ENCODE measurements at places on chromosomes 1 and 21.

GRCh38 chr1:172279939-172280636 is 140.4 kb upstream of the C1orf105 start:
- H3K4me3 ChIP-seq, result no peak overlapping the region
- no peak for DNase-seq
- no peaks in the 10 kb centered on the region for H3K36me3 ChIP-seq
- H3K27ac ChIP-seq, result no peak overlapping the region
- no peaks in the 10 kb centered on the region for H3K27me3 ChIP-seq
- peaks cover 2% of the 10 kb centered on the region for H3K4me1 ChIP-seq

GRCh38 chr21:38800046-38800758 is 5.5 kb upstream of the ETS2 start:
- no peak for DNase-seq
- peaks cover 12% of the 10 kb centered on the region for H3K4me1 ChIP-seq
- no peak overlapping the region for H3K4me3 ChIP-seq
- H3K27me3 ChIP-seq, result no peaks in the 10 kb centered on the region
- H3K36me3 ChIP-seq, result no peaks in the 10 kb centered on the region

- no peak overlapping the region for H3K27ac ChIP-seq
- H3K4me1 ChIP-seq, result no peaks in the 10 kb centered on the region
- no peak overlapping the region for H3K4me3 ChIP-seq
- H3K27me3 ChIP-seq, result peaks cover 49% of the 10 kb centered on the region
- H3K36me3 ChIP-seq, result no peaks in the 10 kb centered on the region
Measured at GRCh38 chr21:33157303-33157702, 72.4 kb upstream of the IFNAR2 start.

DNA sequence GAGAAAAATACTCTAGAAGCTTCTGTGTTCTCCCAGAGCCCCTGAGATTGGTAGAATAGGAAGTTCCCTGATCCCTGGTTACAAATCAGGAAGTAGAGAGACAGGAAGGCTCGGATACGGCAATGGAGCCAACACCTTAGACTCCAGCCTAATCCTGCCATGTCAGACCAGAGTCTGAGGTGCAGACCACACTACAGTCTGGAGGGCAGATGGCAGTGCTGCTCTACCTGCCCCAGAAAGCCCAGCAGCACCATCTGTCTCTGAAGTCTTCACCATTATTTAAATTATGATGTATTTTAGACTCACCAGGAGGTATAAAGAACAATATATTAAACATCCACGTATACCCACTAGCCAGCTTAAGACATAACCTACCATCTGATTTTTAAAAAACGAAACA is 93.0 kb downstream of the MTR start:
- no peak overlapping the region for H3K4me3 ChIP-seq
- no peak for DNase-seq
- no peak overlapping the region for H3K27ac ChIP-seq
- peaks cover 83% of the 10 kb centered on the region for H3K36me3 ChIP-seq

DNA sequence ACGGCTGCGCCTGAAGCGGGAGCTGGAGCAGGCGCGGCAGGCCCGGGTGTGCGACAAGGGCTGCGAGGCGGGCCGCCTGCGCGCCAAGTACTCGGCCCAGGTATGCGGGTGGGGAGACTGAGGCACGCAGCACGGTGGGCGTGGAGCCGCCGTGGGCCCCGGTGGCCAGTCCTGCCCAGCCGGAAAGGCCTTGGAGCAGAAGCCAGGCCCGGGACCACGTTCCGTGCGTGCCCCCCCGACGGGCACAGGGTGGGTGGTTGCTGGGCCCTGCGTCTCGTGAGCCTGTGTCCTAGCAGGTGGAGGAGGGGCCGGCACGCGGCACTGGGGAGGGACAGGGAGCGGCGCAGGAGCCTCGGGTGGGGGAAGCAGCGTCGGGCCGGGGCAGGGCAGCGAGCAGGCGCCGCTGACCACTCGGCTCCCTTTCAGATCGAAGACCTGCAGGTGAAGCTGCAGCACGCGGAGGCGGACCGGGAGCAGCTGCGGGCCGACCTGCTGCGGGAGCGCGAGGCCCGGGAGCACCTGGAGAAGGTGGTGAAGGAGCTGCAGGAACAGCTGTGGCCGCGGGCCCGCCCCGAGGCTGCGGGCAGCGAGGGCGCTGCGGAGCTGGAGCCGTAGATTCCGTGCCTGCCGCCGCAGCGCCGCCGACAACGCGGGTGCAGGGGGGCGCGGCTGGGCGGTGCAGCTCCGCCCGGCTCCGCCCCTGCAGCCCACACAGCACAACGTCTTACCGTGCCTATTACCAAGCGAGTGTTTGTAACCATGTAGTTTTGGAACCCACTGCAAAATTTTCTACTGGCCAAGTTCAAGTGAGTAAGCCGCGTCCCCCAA is 78.2 kb downstream of the SKI start:
- peaks cover 50% of the 10 kb centered on the region for H3K4me1 ChIP-seq
- no peak overlapping the region for H3K27ac ChIP-seq
- DNase-seq, result no peak
- H3K36me3 ChIP-seq, result peaks cover 63% of the 10 kb centered on the region
- H3K4me3 ChIP-seq, result no peak overlapping the region
- H3K27me3 ChIP-seq, result no peaks in the 10 kb centered on the region

- peaks cover under 1% of the 10 kb centered on the region for H3K36me3 ChIP-seq
- H3K27ac ChIP-seq, result peak overlapping the region; percentile 77
- peak overlapping the region; percentile 24 for H3K4me3 ChIP-seq
- DNase-seq, result peak; percentile 84
Measured at GRCh38 chr21:42524341-42525028, 10.8 kb downstream of the SLC37A1 start.

Measured in suprapubic skin (tissue), 4 donors.